ENCODE measurements at places on chromosomes 6 and 20.

DNA sequence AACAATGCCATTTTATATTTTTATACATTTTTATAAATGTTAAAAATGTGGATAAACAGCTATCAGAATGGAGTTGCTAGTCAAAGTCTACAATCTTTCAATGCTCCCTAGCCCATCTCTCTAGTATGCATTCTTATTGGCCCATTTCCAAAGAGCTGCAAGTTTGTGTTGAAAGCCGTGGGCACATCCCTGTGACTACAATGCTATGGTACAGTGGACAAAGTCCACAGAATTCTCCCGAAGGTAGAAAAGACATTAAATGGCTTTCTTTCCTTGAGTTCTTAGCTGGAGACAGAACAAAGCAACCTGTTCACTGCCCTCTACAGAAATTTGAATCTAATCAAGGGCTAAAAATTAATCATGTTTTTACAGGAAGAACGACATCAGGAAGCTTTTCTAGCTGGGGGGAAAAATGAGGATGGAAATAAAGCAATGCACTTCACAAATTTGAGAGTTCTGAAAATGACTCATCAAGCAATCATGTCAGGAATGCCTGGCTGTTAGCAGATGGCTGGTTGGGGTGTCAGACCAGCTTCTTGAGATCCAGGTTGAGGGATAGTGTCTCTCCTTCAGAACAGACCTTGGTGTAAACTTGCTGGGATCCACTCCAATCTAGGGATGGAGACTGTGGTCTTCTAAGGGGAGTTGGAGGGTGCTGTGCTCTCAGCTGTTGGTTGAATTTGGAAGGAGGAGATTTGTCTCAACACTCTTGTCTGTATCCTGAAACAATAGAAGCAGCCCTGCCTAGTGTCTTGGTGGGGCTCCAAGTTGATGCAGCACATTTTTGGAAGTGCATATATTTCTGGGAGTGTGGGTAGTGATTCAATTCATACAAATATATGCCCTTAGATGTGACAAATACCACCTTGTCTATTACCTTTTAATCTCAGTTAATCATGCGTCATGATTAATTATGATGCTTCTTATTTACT is 143.4 kb upstream of the PHACTR1 start:
- no peak for DNase-seq

DNA sequence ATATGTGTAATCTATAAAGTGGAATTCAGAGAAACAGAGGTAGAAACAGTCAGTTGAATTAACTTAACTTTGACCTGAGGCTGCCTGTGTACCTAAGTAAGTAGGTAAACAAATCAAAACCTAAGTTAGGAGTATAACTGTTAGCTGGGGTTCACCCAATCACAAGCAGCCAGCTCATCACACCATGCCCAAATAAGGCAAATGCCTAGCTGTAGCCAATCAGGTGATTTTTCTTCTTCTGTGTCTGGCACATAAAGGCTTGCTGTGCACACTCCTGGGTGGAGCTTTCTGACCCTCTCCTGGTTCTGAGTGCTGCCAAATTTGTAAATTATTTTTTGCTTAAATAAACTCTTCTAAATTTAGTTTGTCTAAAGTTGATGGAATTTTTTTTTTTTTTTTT is 54.7 kb upstream of the TRIM39 start:
- no peak for DNase-seq

- DNase-seq: no peak
Measured at GRCh38 chr20:53774461-53775203, 181.0 kb upstream of the ZNF217 start.

DNA sequence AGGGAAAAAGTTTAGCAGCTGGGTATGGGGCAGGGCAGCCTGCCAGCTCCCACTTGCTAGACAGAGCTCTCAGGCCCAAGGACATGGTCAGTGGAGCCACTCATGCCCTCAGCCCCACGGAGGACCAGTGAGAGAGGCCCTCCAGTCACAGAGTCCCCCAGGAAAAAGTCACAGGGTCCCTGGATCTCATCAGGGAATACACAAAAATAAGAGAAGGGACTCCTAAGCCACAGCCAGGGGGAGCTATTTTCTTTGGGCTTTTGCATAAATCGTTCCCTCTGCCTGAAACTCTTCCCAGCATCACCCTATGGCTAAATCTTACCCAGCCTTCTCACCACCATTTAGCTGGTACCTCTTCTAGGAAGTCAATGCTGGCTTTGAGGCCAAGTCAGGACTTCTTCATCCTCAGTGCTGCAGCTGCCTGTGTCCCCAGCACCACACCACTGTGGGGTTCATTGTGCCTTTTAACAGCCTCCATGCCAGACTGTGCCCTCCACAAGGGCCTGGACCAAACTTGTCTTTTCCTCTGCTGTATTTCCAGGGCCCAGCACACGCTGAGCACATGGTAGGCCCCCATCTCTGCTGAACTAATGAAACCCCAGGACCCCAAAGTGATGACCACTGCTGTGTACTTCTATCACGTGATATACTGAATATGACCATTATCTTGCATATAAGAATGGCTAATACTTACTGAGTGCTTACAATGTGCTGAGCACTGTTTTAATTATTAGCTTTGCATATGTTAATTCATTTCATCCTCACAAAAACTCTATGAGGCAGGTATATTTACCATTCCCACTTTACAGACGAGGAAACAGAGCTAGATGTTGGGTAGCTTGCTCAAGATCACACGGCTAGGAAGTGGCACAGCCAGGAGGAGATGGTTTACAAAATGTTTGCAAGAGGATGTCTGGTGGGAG is 2.0 kb downstream of the ZNF335 start:
- DNase-seq: peak; percentile 24

GRCh38 chr6:3125815-3126214 is 7.3 kb downstream of the BPHL start:
- no peak for DNase-seq

GRCh38 chr6:131945971-131946370 is 5.2 kb downstream of the CCN2 start:
- no peak for DNase-seq

DNA sequence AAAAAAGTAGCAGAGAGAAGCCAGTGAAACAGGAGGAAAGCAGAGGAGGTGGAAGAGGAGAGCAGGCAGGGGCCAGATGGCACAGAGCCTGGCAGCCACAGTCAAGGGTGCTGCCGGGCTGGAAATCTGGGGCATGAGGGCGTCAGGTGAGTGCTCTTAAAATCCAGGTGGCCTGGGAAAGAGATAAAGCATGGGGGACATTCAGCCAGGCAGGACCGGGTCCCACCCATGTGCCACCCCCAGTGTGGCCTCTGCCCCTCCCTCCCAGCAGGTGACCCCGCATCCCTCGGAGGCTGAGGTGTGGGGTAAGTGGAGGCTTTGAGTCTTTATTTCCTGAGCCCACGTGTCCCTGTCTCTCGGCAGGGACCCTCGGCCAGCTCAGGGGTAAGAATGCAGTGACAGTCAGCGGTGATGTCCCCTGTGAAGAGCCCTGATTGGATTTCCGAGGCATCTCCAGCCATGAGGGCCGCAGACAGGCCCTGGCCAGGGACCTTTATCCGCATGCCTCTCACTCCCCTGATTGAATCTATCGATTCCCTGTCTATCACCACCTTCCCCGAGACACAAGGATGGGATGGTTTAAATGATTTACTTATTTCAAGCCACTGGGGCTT is 33.8 kb upstream of the SULF2 start:
- no peak for DNase-seq

DNA sequence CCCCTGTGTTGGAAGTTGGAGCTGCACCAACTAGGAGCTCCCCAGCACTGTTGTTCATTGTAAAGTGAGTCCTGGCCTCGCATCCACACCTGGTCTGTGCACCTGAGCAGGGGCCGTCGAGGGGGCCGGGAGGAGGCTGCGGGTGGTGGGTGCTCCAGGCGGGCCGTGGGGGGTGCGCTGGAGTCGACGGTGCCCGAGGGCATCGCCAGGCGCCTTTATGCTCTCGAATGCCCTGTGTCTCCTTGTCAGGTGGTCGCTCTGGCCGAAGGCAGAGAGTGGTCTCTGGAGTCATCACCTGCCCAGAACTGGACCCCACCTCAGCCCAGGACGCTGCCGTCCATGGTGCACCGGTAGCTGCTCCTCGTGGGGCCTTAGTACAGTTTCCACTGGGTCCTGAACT is 4.3 kb downstream of the ARFGAP1 start:
- no peak for DNase-seq

- no peak for DNase-seq
Measured at GRCh38 chr6:121617388-121617787, 181.9 kb downstream of the GJA1 start.

Measured in body of pancreas (tissue), 4 donors.